ENCODE measurements at places on chromosomes 1 and 21.

DNA sequence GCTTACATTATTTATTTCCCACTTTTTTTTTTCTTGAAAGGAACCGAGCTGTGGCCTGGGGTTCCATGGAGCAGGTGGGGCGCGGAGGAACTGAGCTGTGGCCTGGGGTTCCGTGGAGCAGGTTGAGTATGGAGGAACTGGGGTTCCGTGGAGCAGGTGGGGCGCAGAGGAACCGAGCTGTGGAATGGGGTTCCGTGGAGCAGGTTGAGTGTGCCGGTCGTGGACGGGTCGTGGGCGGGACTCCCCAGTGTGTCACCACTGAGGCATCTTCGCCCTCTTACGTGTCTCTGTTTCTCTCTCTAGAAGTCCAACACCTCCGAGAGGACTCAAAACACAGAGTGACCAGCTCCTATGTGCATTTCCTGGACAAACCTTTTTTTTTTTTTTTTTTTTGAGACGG is 1.2 kb upstream of the SCNN1D start:
- DNase-seq, result no peak

GRCh38 chr1:27935721-27936120 is 921 bp downstream of the SMPDL3B start:
- DNase-seq, result no peak

DNA sequence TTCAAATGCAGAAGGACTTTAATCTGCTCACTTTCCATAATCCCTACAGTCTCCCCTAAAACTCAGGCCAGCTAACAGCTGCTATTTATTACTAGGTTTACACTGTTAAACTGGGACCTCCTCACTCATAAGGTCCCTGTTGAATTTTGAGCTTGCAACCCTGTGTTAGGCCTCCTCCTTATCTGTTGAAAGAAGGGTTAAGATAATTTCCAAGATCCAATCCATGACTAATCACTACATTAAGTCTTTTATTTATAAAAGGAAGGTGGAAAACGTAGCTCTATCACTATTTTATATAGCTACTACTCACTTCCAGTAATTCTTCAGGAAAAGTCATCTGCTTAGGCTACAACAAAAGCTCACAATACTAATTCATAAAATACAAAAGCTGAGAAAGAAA is 79.5 kb downstream of the EVI5 start:
- DNase-seq, result no peak

GRCh38 chr21:42091899-42092508 is 20.9 kb downstream of the UMODL1 start:
- no peak for DNase-seq

- peak; percentile 44 for DNase-seq
Measured at GRCh38 chr1:192747301-192747700, 61.5 kb upstream of the RGS2 start.

DNA sequence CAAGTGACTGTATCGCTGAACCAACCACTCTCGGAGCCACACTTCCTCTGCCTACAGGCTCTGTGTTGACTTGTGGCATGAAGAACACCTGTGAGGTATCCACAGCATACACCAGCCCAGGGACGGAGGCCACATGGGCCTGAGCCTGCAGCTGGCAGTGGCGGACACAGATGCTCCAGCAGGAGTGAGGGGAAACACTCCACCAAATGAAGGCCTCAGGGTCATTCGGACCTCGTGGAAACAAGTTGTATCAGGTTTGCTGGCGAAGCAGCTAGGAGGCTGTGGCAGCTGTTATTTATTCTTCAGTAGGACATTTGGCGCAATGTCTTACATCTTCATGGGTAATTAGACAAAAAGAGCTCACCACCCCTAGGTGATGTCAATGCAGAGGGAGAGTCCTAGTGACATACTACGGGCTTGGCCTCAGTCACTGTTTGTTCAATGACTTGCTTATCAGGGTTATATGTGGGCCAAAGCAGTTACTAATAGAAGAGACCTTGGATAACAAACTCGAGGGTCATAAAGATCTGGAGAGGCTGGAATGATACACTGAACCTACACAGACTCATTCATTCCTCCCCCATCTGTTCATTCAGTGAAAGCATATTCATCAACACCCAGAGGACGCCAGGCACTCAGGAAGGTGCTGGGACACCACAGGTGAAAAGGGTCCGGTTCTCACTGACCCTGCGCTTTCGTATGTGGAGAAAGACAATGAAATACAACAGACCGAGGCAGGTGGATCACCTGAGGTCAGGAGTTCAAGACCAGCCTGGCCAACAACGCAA is 11.6 kb upstream of the ETS2 start:
- DNase-seq, result no peak

DNA sequence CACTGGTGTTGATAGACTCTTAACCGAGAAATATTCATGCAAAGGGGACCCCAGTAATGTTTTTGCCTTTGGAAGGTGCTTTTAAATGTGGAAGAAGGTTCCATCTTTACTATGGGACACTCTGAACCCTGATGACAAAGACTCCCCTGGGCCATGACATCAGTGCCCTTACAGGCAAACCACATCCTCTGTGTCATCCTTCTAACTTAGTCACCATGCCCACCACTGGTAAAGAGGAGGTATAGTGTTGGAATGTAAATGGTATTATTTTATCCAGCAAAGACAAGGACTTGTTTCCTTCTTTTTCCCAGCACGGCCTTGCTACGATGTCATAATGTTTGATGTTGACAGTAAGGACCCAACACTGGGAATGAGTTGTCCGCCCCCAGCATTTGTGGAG is 12.6 kb downstream of the METTL13 start:
- DNase-seq, result no peak

GRCh38 chr1:200794506-200795065 is 55.9 kb downstream of the CAMSAP2 start:
- DNase-seq, result no peak

- DNase-seq, result no peak
Measured at GRCh38 chr21:35026617-35027562, 22.2 kb downstream of the RUNX1 start.

GRCh38 chr1:76763738-76764137 is 103.5 kb upstream of the ST6GALNAC5 start:
- DNase-seq, result no peak

GRCh38 chr1:59767119-59767518 is 47.6 kb upstream of the HOOK1 start:
- no peak for DNase-seq

GRCh38 chr1:150366416-150367296 is 2.7 kb downstream of the RPRD2 start:
- DNase-seq, result no peak

- DNase-seq, result no peak
Measured at GRCh38 chr1:183027031-183027430, 3.8 kb downstream of the LAMC1 start.

DNA sequence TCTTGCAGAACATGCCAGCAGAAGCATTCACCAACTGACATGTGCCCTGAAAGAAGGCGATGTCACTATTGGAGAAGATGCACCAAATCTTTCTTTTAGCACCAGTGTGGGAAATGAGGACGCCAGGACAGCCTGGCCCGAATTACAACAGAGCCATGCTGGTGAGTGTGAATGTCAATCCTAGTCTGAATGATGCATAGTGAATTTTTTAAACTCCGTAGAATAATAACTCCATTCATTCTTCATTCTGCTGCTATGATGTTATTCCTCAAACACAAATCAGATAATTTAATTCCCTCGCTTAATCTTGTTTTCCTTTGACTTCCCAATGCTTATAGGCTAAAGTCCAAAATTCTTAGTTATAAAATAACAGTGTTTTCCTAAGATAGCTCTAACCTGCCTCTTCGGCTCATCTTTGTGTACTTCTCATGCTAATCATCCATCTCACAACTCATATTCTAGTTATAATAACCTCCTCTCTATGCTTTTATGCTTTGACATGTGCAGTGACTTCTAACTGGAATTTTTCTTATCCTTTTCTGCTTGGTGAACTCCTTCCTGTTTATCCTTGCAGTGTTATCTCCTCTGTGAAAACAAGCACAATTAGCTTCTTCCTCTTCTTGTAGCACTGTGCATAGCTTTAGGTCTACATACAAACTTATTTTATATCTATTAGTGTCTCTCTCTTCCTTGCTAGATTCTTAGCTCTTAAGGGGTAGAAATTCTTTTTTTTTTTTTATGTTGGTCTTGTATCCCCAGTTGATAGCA is 14.4 kb downstream of the SDCCAG8 start:
- no peak for DNase-seq
